ENCODE measurements at places on chromosomes 6 and 20.

DNA sequence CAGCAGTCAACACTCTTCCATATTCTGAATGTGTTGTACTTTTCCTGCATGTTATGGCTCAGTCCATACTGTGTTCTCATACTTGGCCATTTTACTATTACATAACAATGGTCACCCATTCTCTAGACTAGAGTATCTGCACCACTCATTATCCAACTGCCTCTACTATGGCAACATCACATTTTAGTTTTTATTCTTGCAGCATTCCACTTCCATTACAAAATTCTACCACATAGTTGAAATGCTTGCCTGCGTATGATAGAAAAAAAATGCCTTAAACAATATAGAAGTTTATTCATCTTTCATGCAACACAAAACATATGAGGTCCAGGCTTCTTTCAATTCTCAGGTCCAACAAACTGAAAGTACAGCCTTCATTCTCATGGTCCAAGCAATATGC, 128.0 kb downstream of the TENT5A start:
- no peak for DNase-seq

DNA sequence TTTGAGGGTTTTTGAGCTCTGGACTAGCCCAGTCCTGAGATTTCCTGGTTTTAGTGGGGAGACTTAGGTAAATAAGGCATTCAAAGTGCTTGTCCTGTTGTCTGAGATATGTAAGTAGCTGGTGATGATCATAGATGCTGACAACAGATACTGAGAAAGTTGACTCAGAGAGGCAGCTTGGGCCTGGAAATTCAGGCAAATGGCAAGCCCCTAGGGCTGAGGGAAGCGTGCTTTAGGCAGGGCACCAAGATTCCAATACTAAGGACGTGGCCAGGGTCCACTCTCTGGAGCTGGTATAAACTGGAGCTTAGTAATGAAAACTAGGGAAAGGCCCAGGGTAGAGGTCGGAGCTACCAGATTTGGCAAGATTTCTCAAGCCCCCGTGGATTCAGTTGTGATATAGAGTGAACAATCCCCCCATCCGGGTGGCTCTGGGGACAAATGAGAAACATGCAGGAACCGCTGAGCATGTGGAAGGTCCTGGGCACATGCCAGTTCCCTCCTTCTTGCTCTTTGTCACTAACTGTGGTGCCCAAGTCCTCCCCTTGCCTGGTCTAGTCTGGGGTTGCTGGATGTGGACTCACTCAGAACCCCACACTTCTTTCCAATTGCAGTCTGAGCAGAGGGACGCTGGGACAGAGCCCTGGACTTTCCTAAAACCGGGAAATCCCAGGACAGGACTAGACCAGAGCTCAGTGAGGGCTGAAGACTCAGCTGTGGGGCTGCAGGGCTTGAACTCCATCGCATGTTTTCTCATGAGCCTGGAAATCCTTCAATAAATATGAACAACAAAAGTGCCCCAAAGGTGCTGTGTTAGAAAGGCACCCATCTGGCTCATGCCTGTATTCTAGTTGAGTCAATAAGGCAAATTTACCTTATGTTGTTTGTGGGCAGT, 10.3 kb downstream of the SLC22A3 start:
- DNase-seq, result no peak

DNA sequence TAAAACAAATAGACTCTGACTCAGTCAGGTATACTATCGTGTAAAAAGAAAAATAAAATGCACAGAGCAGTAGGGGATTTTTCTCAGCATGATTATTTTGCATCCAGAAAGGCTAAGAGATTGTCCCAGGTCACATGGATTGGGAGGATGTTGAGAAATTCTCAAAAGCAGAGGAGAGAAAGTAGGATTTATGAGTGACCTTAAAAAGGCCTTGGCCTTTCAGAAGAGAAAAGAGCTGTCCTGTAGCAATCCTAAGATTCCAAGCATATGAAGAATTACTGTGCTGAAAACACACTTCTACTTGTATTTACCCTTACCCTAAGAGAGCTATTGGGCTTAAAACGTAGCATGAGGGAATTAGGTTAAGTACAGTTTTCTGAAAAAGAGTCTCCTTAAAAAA, 149.7 kb upstream of the ENPP5 start:
- no peak for DNase-seq

GRCh38 chr6:33950472-33950881, 146.7 kb upstream of the MLN start:
- no peak for DNase-seq

- no peak for DNase-seq
Measured at GRCh38 chr20:60007464-60007863, 49.2 kb downstream of the CDH26 start.

- DNase-seq, result no peak
Measured at GRCh38 chr6:160974304-160974771, 17.2 kb upstream of the MAP3K4 start.

DNA sequence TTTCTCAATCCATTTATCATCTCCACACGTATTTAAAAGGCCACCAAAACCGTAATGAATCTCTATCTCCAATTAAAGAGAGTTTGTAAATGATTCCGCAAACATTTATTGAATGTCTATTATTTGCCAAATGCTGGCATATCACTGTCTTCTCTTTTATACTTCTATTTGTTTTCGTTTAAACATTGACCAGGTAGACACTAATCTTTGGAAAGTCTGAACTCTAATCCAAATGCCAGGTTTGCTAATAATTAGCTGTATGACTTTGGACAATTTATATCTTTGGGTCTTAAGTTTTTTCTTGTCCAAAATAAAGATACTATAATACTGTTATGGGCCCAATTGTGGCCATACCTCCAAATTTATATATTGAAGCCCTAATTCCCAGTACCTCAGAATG, 299.2 kb upstream of the TBX18 start:
- DNase-seq, result no peak

- no peak for DNase-seq
Measured at GRCh38 chr20:51368461-51369211, 173.9 kb downstream of the NFATC2 start.

DNA sequence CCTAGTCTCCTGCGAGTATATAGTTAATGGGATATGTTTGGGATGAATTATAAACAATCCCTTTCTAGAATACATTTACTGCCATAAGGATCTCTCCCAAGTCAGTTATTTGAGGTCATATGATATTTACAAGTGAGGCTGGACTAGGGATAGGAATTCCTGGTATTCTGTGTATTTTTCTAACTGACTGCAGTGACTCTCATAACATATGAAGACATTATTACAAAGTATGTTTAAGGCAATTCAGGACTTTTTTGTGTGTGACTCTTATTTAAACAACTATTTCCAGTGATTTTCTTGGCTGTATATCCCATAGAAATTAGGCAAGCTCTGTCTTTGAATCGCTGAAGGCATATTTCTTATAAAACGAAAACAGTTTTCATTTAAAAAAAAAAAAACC, 18.4 kb upstream of the TNFAIP3 start:
- DNase-seq, result no peak

GRCh38 chr20:17602493-17602892, 32.6 kb downstream of the DSTN start:
- DNase-seq, result no peak

GRCh38 chr20:24991897-24992486, 559 bp downstream of the APMAP start:
- DNase-seq, result no peak

DNA sequence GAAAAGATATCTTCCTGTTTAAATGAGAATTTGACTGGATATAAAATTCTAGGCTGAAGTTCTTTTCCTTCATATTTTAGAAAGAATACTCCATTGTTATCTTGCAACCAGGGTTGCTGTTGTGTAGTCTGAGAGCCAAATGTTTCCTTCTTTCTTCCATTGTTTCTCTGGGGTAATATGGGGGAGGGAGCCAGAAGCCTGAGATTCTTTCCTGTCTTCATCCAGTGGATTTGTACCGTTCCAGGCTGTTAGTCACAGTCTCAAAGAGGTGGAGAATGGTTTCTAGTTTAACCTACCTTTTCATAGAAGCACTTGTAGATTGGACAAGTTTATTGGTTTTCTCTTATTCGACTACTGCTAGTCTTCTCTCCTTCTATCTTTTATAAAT, 6.1 kb upstream of the ULBP3 start:
- DNase-seq, result no peak

DNA sequence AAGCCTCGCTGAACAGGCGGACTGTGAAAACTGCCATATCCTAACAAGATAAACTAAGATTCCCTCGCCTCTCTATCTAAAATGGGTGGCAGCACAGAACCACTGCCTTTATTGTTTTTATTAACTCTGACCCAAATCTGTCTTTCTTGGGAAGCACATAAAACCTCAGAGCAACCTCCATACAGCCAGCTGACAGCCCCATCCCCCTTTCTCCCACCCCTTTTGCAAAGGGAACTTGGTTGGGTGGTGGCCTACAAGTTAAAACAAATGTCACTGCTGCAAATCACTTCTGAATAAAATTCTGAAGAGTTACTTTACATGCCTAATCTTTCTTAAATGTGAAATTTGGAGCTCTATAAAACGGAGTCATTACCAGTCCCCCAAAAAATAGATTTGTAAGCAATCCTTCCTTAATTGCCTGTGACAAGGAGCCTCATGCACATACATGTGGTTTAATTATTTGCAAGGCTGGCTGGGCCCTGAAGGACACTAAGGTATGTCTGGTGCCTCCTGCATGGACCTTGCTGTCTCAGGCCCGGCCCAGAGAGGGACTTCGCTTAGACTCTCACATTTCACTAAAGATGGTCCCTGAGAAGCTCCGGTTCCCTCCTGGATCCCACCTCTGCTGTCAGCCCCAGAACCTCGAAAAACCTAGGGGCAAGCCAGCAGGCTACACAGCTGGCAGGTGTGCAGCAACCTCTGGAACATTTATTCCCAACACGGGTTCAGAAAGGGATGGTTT, 21.7 kb downstream of the PXDC1 start:
- no peak for DNase-seq

DNA sequence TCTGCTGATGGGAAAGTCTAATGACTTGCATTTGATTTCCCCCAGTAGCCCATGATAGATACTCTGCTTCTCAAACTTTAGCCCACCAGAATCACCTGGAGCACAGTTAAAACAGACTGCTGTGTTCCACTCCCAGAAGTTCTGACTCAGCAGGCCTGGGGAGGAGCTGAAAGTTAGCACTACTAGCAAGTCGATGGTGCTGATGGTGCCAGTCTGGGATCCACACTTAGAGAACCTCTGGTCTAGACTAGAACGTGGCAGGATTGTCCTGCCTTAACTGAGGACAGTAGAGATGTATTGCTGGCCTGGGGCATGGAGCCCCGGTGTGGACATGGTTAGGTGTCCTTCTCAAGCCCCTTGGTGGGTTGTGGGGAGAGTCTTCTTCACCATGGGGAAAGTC, 8.7 kb downstream of the TOX2 start:
- no peak for DNase-seq

GRCh38 chr6:132481189-132481588, 31.7 kb downstream of the STX7 start:
- no peak for DNase-seq

GRCh38 chr6:26124781-26125685, 37.8 kb downstream of the HFE start:
- peak; percentile 66 for DNase-seq

- no peak for DNase-seq
Measured at GRCh38 chr6:23111984-23112383, 542.6 kb downstream of the HDGFL1 start.

GRCh38 chr6:132187816-132188215, 213.5 kb downstream of the MOXD1 start:
- no peak for DNase-seq

- DNase-seq, result no peak
Measured at GRCh38 chr6:43149265-43149664, 21.8 kb upstream of the SRF start.

DNA sequence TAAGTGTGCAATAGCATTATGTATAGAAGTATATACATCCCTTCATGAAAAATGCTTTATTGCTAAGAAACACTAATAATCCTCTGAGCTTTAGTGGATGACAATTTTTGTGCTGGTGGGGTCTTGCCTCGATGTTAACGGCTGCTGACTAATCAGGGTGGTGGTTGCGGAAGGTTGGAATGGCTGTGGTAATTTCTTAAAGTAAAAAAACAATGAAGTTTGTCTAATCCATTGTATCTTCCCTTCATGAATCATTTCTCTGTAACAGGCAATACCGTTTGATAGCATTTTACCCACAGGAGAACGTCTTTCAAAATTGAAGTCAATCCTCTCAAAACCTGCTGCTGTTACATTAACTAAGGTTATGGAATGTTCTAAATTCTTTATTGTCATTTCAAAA, 816.5 kb upstream of the GJE1 start:
- no peak for DNase-seq

DNA sequence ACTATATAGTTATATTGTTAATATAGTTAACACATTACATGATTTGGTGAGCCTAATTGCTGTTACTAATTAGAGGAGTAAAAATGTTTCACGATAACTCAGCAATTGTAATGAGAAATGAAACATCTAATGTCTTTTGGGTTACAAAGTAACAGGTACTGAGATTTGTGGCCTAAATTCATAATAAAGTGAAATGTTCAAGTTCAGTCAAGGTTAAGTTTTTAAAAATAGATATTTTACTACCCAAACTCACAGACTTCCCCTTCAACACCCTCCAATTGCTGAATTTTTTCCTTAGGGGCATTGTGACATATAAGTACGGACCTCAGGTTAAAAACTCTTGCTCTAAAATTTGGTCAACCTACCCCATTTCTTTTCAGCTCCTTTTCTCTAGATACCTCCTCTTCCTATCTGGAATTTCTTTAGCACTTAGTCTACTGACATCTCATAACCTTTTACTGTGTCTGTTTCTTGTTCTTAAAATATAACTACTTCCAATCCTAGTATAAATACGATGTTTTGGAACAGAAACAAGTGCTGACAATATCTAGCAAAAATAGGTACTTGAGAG, 112.3 kb upstream of the PRSS16 start:
- no peak for DNase-seq

DNA sequence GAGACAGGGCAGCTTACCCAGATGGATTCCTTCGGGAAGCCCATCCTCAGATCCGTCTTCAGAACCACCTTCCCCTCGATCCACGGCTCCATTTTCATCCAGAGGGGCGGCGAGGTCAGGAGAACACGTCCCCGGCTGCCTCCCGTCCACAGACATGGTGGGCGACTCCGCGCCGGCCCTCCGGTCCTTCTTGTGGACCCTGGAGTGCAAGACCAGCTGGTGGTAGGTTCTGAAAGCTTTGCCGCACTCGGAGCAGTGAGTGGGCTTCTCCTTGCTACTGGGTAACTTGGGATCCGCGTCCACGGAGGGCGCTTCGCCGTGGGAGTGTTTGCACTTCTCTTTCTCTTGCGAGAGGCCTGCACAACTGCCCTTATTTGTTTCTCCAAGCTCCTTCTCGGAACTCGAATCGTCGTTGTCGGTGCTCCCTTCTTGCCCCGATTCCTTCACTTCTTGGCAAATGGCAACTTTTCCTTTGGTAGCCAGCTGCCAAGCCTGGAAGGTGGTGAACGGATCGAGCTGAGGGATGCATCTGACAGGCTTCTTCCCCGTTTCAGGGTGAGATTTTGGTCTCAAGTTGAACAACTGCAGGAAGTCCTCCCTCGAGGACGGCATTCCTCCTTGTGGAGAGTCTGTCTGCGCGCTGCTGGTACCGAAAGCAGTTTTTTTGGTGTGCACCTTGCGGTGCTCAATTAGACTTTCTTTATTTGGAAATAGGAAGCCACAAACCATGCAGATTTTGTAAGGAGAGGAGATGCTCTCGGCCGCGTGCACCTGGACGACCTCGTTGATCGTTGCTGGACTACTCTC, 12.0 kb downstream of the ZNF217 start:
- no peak for DNase-seq
